ENCODE measurements at places on chromosomes 1 and 21.

DNA sequence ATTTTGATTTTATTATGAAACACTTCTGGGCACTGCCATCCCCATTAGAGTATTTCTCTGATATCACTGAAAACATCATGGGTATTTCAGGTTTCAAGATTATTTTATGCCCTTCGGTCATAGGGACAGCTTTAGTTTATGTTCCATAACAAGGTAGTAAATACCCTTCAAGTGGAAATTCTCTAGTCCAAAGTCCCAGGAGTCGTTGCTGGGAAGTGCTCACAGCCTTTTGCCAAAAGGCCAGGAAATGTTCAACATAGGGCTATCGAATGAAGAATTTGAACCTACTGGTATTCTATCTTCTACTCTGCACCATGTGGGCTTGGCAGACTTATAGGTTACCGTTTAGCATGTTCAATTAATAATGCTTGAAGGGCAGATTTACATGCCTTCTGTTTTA lies 7.7 kb upstream of the MFSD2A start:
- DNase-seq, result no peak

DNA sequence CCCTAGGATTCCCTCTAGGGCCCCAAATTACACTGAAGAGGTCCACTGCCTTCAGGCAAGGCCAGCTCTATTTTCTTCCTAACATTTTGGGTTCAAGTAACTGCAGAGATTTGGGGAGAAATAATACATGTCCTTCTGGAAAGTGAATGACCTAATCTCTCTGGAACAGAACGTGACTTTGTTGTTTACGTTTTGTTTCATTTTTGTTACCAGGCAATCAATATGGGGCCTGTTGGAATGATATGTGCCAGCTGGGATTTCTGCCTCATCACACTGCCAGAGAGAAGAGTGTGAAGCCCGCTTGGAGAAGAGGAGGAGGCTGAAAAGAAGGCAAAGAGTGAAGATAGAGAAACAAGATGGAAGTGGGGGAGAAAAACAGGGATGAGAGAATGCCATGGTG lies 116.7 kb downstream of the FASLG start:
- no peak for DNase-seq

DNA sequence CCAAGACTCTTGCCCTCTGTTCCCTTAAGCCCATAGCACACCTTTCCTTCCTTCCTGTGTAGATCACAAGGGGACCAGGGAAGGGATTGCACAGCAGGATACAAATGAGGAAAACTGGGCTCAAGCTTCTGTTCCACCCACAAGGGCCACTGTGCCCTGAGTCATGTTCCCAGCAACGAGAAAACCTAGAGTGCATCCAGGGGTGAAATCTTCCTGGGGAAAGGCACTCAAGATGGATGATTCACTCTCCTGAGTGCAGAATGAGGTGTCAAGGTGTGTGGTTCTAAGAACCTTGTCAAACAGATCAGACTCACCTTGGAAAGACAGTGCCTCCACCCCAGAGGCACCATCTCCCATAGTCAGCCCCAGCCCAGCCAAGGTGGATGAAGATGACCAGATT lies 40.7 kb upstream of the EYA3 start:
- DNase-seq, result no peak

DNA sequence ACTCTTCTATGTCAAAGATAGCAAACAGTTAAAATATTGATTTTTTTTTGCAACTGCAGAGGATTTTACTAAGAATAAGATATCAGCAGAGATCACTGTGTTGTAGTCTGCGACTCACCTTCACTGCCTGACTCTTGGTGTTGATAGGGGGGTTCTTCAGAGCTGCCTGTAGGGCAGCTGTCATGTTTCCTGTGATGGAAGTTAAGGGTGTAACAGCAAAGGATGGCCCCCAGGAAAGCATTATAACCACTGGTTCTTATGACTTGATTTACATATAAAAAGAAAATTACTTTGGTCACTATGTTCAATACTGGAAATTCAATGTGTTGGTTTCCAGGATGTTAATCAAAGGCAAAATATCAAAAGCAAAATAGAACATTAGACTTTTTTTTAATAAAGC lies 2.6 kb downstream of the ARPC5 start:
- DNase-seq, result no peak

DNA sequence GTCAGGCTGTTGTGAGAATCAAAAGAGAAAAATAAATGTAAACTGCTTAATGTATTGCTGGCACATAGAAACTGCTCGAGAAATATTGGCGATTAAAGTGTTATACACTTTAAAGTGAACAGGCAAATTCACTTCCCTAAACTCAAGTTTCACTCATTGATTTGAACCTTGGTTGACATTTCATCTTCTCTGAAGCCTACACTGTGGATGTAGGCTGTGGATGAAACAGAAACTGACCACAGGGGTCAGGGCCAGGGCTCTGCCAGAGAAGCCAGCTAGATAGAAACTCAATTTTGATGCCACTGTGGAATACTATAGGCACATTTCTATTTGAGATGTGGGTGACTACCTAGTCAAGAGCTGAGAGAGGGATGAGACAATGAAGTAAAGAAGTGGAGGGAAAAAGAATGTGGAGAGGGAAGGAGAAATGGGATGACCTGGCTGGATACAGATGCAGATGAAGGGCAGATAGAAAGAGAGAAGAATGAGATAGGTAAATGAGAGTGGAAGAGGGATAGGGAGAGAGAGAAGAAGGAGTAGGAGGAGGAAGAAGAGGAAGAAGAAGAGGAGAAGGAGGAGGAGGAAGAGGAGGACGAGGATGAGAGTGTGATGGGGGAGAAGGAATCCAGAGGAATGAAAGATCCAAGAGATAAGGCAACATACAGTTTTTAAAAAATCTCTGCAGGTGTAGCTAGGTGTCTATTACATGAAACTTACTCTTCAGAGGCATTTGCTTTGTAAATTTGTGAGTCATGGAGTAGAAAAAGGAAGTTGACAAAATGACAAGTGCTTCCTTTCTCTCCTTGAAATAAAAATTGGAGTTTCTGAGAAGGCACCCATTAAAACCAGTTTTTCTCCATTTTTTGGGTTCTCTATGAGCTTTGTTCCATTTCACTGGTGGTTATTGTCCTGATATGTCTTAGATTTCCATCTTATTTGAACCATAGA lies 17.4 kb upstream of the CD1D start:
- no peak for DNase-seq
